ENCODE measurements at places on chromosomes 4 and X.

DNA sequence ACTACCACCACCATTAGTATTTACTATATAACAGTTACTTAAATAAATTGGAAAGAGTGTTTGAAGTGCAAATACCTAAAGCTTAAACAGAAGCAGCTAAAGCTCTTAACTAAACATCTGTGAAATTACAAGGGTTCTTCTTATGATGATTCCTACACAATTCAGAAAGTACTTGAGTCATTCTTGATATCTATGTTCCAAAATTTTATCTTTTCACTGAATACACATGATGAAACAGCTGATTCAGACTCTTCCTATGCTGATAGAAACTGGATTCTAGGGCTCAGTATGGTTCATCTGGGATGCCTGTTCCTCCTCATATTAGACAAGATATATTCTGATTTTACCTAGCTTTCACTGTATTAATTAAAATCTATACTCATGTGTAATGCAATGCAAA is 13.6 kb downstream of the EREG start:
- DNase-seq, result no peak

- DNase-seq, result no peak
These were observed 13.9 kb downstream of the CYSLTR1 start for GRCh38 chrX:78313526-78313925.

- no peak for DNase-seq
These were observed 193.9 kb upstream of the PCDH10 start for GRCh38 chr4:132955146-132955545.

GRCh38 chr4:17544831-17545234 is 29.9 kb downstream of the CLRN2 start:
- DNase-seq, result no peak

DNA sequence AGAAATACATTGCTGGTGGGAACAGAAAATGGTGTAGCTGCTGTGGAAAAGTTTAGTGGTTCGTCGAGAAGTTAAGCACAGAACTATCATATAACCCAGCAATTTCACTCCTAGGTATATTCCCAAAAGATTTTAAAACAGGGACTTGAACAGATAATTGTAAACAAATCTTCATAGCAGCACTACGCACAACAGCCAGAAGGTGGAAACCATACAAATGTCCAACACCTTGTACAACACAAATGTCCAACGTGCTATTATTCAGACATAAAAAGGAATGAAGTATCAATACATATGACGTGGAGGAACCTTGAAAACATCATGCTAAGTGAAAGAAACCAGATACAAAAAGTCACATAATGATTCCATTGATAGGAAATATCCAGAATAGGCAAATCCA is 37.9 kb downstream of the CUL4B start:
- no peak for DNase-seq

DNA sequence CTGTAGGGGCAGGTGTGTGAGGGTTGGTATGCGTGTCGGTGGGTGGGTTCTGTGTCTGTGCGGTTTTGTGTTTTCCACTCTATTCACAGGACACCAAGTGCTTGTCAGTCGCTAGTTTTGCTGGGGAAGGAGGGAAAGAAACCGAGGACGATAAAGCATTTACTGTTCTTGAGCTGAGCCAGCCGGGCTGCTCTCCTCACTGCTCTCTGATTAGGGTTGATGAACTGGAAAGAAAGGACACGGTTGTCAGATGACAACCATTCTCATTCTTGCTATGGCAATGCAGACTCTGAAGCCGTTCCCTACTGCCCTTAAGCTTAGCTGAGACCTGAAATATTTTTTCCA is 832 bp downstream of the EGFL6 start:
- no peak for DNase-seq

Data from GM03348 (cell line).